ENCODE measurements at places on chromosomes 6 and 20.

GRCh38 chr6:158031381-158032353, 50.0 kb downstream of the SYNJ2 start:
- DNase-seq, result peak; percentile 57

DNA sequence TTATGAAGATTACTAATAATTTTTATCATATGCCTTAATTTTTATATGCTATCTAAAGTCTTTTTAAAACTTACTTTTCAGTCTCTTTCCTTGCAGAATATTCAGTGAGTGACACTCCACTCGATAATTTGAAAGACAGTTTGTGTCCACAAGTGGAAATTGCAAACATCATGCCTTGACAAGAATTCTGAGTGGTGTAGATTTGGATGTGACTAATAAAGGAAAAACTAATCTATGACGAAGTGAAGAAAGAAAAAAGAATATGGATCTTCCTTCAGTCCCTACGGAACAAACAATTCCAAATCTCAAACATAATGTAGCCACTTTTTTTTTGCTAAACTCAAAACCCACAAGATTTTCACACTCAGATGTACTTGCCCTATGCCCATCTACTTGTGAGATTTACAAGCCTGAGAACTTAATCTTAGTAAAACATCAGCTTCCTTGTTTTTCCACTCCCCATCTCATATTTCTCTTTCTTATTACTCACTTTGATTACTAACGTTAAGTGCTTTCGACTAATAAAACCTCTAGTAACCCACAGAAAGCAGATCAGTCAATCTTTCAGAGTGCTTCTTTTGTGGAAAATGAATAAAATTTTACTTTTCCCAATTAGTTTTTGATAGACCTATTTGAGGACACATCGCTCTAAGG, 1155.8 kb downstream of the GRIK2 start:
- no peak for DNase-seq

DNA sequence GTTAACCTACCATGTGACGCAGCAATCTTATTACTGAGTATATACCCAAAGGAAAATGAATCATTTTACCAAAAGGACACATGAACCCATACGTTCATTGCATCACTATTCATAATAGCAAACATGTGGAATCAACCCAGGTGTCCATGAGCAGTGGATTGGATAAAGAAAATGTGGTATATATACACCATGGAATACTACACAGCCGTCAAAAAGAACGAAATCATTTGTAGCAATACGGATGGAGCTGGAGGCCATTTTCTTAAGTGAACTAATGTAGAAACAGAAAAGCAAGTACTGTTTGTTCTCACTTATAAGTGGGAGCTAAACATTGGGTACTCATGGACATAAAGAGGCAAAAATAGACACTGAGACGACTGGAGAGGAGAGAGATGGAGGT, 44.2 kb downstream of the TBPL1 start:
- no peak for DNase-seq

DNA sequence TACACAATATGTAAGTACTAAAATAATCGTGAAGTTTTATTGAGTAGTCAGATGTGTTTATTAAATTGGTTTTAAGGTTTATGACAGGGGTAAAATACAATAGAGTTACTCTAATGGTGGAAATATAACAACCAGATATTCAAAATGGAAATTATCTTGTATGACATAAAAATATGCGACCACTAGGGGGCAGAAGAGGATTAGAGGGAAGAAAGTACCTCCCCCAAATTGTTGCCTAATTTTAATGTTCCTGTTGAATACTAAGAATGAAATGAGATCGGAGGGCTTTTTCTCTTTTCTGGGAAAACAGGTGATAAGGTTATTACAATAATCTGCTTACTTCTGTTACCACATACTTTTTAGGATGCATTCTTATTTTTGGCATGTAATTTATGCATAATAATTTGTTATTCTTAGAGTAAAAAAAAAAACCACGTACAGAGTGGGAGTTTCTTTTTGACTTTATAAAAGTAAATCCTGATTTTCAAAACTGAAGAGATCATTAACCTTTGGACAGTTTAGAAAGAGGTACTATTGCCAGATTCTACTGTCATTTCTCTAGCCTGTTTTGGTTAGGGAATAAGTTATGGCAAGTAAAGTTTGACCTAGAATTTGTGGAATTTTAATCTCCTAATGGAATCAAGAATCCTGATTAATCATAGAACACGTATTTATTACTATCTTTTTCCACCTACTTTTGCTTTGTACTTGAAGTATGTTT, 159.2 kb downstream of the CD109 start:
- peak; percentile 87 for DNase-seq
